Left lung (tissue), 14 donors: ENCODE measurements at places on chromosomes 4 and X. TPM values are rescaled to one million over a fixed set of nuclear protein-coding genes. Genes with fewer than 3 reads are reported as not detected.

GRCh38 chrX:17814557-17814956 lies 46.5 kb downstream of the RAI2 start:
- DNase-seq = no peak

DNA sequence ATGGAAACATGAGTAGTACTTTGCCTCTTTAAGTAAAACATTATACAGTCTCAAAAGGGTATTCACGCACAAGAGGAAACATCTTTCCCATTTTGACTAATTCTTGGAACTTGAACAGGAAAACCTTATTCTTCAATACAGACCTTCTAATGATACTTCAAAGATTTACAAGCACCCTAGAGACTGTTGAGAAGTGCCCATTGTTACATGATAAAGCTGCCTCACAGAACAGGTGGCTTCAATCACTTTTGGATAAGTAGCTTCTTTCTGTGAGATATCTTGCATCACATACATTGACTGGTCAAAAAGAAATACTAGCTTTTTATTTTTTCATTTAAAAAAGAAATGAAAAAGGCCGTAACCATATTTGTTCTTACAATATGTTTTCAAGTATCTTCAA lies 219.4 kb downstream of the EPHA5 start:
- DNase-seq = no peak

RAI2 gene
- total RNA-seq = 17.3 TPM

GRCh38 chr4:143351149-143351691 lies 14.5 kb downstream of the GAB1 start:
- no peak for DNase-seq

DNA sequence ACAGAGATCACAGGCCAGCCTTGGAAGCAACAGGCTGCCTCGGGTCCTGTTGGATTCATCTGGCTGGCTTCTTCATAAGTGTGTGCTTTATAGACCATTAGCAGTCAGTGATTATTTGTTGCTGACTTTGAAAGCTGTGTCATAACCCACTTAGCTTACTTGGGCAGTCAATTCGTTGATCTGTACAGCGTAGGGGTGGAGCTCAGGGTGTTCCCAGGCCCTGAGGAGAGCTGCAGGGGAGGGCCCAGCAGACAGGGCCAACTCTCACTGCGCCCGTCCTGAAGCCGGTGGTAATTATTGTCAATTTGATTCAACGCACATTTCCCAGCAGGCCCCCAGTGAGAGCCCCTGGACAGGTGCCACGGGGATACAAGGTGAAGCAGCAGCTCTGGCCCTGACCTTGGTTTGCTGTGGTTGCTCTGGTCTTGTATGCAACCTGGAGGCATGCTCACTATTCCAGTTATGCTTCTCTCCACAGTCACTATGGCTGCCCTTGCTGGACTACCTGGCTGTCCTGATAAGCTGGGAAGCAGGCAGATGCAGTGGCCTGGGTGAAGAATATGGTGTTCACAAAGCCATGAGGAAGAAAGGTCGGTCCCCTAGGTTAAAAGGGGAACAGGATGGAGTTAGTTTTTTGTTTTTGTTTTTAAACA lies 40.1 kb upstream of the HMGB3 start:
- DNase-seq = no peak

HSFX2 gene
- total RNA-seq = 0.52 TPM

DNA sequence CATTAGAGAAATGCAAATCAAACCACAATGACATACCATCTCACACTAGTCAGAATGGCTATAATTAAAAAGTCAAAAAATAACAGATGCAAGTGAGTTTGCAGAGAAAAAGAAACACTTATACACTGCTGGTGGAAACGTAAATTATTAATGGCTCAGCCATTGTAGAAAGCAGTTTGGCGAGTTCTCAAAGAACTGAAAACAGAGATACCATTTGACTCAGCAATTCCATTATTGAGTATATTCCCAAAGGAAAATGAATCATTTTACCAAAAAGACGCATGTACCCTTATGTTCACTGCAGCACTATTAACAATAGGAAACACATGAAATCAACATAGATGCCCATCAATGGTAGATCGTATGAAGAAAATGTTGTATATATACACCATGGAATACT lies 75.0 kb downstream of the NAA11 start:
- DNase-seq = no peak

- DNase-seq = no peak
These were observed 562.1 kb upstream of the ADGRL3 start for GRCh38 chr4:60637976-60638375.

ETDB gene
- not detected for total RNA-seq

GRCh38 chr4:127775843-127776242 lies 6.3 kb upstream of the HSPA4L start:
- peak; percentile 6 for DNase-seq

GRCh38 chr4:26753617-26754016 lies 107.0 kb upstream of the STIM2 start:
- DNase-seq = peak; percentile 32

NAP1L3 gene
- 2.0 TPM for total RNA-seq

RBMXL3 gene
- not detected for total RNA-seq

GRCh38 chr4:153023139-153023538 lies 87.0 kb downstream of the FHDC1 start:
- DNase-seq = no peak

ASB5 gene
- total RNA-seq = not detected

- DNase-seq = no peak
These were observed 72.9 kb upstream of the TNIP3 start for GRCh38 chr4:121237069-121237399.

ATP6AP1 gene
- total RNA-seq = 139 TPM

GRCh38 chrX:106649523-106650428 lies 38.0 kb downstream of the RADX start:
- no peak for DNase-seq

BGN gene
- 492 TPM for total RNA-seq

GRCh38 chr4:3128976-3129375 lies 54.5 kb downstream of the HTT start:
- no peak for DNase-seq

DNA sequence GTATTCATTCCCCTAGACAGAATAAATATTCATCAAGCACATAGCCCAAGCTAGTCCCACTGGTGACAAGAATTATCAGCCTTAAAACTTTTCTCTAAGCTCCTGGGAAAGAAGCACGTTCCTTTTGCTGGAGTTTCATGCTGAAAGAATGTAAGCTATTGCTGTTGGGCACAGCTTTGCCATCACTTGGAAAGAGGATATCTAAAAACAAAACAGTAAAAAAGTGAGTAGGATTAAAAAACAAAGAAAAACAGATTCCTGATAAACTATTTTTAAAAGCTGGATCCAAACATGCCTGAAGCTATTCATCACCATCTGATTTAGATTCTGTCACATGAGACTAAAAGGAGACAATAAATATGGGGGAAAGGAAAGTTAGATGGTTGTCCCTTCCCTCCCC lies 176.8 kb downstream of the SCFD2 start:
- no peak for DNase-seq

GRCh38 chr4:184355111-184355604 lies 119.2 kb downstream of the IRF2 start:
- DNase-seq = peak; percentile 75

GRCh38 chr4:11480683-11481082 lies 52.0 kb upstream of the HS3ST1 start:
- DNase-seq = peak; percentile 72

MAPK10 gene
- 16.1 TPM for total RNA-seq

SSX2B gene
- total RNA-seq = not detected

MAOA gene
- 159 TPM for total RNA-seq

GRCh38 chr4:6426571-6427438 lies 45.6 kb downstream of the PPP2R2C start:
- no peak for DNase-seq

PAGE2B gene
- total RNA-seq = not detected

PLXNB3 gene
- total RNA-seq = 3.9 TPM

BST1 gene
- 20.8 TPM for total RNA-seq

DNA sequence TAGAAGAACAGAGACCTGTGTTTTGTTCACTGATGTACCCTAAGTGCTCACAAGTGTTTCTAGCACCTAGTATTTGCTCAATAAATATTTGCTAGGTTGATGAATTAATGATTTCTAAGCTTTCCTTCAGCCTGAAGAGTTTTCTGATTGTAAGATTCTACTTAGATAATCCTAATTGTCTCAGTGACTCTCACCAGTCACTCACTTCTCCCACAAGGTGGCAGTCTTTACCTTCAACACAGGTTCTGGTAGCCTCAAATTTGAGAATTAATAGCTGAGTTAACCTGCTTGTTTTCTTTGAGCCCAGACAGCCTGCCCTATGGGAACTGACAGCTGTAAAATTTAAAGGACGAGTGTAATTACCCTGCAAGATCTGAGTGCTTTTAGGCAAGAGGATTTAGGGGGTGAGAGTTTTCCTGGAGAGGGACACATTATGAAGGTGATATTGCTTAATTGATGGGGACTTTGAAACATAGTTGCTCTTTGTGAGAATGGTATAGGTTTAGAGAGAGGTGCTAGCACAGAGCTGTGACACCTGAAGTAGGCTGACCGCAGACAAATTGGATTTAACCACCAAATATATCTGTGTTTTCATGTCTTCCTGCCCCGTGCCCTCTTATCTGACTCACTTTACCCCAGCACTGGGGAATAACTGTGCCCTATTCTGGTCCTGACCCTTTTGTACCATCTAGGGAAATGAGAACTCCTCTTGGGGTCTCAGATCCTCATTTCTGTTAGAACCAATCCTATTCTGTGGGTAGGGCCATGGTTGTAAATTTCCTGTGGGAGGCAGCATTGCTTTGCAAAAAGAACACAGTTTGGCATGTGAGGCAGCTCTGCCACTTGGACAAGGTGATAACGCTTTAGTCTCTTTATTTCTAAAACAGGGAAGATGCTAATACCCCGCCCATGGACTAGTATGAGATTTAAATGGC lies 27.7 kb downstream of the CD38 start:
- peak; percentile 46 for DNase-seq

GRCh38 chr4:7747566-7747965 lies 192.1 kb downstream of the AFAP1 start:
- DNase-seq = no peak

- DNase-seq = no peak
These were observed 99.3 kb downstream of the ANXA5 start for GRCh38 chr4:121597346-121597934.

- DNase-seq = no peak
These were observed 4.8 kb upstream of the SH2D1A start for GRCh38 chrX:124341396-124342132.

DNA sequence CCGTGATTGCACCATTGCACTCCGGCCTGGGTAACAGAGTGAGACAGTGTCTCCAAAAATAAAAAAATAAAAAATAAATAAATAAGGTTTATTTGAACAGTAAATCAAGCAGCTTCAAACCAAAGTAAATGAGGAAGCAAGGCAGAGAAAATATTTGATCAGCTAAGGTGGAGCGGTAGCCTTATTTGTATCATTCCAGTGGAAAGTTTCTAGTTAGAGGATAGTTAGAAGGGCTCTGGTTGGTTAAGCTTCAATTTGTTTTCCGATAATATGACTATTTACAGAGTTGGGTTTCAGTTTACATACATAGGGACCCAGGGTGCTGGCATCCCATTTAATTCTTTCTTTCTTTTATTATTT lies 21.8 kb upstream of the OPHN1 start:
- no peak for DNase-seq

GRCh38 chr4:11165052-11165451 lies 263.6 kb downstream of the HS3ST1 start:
- no peak for DNase-seq

GRCh38 chrX:19571711-19572110 lies 56.4 kb upstream of the MAP3K15 start:
- no peak for DNase-seq

DNA sequence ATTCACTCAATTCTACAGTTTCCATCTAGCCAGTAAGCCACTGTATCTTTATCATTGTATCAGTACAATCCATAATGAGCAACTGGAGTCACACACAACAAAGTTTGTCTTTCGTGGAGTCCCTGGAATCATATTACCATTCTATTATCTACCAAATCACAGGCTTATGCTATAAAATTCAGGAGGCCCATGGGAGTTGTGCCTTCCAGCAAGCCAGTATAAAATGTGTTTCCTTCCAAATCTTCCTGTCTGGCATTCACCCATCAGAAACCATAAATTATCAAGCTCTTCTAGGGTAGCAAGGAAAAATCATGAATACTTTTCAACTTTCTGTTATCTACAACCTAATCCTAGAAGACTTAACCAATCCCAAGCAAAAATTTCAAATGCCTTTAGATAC lies 1383.3 kb upstream of the PCDH7 start:
- no peak for DNase-seq

DNA sequence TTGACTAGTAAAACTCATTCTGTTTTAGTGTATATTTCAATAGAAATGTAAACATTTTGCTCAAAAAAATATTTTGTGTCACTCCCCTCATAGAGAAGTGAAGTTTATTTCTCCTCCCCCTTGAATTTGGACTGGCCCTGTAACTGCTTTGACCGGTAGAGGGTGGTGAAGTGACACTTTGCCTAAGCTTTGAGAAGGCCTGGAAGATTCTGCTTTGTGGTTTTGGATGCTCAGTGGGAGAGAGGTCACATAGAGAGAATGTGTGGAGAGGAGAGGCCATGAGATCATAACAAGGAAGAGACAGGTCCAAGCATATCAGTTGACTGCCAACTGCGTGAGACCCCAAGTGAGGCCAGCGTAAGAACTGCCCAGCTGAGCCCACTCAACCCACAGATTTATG lies 19.1 kb upstream of the ARX start:
- DNase-seq = no peak
